NCI-H2081 (cell line): ENCODE measurements at places on chromosomes 1 and 21.

DNA sequence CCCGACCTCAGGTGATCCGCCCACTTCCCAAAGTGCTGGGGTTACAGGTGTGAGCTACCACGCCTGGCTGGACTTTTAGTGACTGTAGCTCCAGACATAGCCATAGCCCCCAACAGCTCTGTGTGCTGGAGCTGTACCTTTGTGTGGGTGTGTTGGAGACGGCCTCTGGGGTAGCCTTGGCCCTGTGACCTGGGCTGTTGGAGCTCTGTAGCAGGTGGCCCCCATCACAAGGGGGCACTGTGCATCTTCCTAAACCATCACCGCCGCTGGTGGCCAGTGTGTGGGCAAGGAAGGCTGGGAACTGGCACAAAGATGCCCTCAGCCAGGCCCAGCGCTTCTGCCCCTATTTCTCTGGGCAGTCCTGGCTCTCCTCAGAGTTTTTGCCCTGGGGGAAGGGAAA lies 38.4 kb upstream of the FOXO6 start:
- DNase-seq: peak; percentile 48

GRCh38 chr1:224539971-224540370 lies 76.1 kb upstream of the CNIH3 start:
- no peak for DNase-seq

DNA sequence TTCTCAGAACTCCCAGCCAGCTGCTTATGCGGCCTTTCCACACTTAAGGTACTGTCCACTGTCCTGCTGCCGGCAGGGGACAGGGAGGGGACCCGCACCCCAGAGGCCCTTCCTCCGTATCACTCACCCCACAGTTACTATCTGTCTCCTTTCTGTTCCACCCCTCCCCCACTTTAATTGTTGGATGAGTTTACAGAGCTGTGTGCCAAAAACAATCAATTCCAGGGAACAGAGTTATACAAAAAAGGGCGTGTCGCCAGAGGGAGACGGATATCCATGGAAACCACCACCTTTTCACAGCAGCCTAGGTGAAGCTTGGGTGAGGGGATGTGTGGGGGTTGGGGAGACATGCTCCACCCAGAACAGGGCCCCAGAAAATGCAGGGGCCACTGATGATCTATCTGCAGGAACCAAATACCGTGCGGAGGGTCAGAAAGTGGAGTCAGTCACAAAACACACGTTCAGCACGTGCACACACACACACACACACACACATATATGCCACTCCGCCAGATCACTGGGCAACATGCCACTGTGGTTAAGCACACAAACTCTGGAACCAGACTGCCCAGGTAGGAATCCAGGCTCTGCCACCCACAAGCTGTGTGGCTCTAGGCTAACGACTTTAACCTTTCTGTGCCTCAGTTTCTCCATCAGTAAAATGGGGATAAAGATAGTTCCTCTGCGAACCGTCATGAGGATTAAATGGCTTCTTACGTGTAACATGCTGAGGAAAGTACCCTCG lies 30.5 kb downstream of the CASZ1 start:
- peak; percentile 73 for DNase-seq

- DNase-seq: no peak
These were observed 29.3 kb downstream of the KIRREL1 start for GRCh38 chr1:158022554-158023312.

DNA sequence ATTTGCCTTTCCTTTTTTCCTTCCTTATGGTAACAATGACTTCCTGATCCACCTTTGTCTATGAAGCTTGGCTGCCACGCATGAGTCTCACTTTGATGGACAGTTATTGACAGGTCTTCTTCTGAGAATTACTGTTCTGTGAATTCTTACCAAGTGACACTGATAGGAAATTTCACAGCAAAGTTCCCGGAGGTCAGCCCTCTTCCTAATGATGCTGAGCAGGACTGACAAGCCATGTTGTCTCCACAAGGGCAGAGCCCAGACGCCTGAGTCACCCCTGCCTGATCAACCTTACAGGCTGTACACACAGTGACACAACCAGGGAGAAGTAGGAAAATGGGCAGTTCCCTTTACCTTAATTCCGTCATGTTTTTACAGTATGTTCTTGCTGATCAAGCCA lies 44.2 kb downstream of the ZC3H11B start:
- no peak for DNase-seq

- DNase-seq: no peak
These were observed 8.4 kb downstream of the IFNAR2 start for GRCh38 chr21:33238146-33238545.

- DNase-seq: no peak
These were observed 30.5 kb downstream of the RHBG start for GRCh38 chr1:156399355-156400125.

- DNase-seq: no peak
These were observed 7.8 kb upstream of the AMIGO1 start for GRCh38 chr1:109517337-109517736.
